Heart left ventricle (tissue), 16 donors: ENCODE measurements at places on chromosomes 6 and 20.
A peak's percentile ranks its signal among the peaks of the same experiment; 100 is the strongest.

DNA sequence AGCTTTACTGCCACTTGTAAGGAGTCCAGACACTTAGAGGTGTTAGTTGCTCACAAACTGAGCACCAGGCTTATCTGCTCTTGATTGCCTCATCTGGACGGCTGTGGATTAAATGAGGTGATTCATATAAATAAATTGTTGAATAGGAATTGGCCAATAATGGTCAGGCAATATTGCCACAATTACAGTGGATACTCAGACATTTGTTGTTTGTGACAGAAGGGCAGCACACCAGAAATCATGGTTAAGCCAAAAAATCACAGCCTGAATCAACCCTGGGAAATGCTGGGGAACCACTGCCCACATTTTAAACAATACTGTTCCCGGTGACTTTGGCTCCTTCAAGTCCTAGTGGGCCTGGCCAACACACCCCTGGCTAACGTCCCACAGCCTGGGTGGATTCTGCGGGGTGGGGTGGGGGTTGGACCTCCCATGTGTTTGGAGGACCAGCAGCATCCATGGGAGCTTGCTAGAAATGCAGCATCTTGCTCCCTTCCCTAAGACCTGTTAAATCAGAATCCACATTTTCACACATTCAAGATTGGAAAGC, 29.5 kb upstream of the SPDEF start:
- DNase-seq = no peak

- peak; percentile 68 for DNase-seq
Observed at GRCh38 chr20:728256-728944, 39.9 kb downstream of the SLC52A3 start.

DNA sequence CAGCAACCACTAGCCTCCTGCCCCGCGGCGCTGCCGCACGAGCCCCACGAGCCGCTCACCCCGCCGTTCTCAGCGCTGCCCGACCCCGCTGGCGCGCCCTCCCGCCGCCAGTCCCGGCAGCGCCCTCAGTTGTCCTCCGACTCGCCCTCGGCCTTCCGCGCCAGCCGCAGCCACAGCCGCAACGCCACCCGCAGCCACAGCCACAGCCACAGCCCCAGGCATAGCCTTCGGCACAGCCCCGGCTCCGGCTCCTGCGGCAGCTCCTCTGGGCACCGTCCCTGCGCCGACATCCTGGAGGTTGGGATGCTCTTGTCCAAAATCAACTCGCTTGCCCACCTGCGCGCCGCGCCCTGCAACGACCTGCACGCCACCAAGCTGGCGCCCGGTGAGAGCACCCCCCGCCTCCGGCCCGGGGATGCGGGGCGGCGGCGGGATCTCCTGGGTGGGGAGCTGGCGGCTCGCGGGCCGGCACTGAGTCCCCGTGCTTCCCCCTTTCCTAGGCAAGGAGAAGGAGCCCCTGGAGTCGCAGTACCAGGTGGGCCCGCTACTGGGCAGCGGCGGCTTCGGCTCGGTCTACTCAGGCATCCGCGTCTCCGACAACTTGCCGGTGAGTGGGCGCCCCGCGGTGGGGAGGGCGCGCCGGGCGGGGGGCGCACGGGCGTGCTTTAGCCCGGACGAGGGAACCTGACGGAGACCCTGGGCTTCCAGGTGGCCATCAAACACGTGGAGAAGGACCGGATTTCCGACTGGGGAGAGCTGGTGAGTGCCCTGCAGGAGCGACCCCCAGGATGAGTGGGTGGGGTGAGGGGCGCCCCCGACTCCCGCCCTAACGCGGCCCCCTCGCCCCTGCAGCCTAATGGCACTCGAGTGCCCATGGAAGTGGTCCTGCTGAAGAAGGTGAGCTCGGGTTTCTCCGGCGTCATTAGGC, 585 bp downstream of the PIM1 start:
- peak; percentile 33 for DNase-seq

DNA sequence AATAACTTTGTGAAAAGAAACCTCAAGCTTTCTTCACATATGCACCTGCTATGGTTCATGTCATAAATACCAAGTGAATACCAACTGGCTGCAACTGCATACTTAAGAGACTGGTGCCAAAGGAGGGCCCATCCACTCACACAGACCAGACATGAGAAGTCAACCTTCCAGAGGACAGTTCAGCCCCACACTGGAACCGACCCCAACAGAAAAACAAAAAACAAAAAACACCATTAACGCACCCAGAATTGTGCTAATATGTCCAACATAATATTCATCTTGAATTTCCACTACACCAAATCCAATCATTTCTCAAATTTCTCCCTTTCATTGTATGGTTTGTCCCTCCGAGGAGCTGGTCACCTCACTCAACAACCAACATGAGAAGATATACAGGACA, 42.8 kb downstream of the CHD6 start:
- no peak for DNase-seq

GRCh38 chr6:37239526-37239925, 18.0 kb upstream of the TBC1D22B start:
- DNase-seq = no peak

- DNase-seq = no peak
Observed at GRCh38 chr6:117783279-117783678, 108.0 kb downstream of the NUS1 start.

DNA sequence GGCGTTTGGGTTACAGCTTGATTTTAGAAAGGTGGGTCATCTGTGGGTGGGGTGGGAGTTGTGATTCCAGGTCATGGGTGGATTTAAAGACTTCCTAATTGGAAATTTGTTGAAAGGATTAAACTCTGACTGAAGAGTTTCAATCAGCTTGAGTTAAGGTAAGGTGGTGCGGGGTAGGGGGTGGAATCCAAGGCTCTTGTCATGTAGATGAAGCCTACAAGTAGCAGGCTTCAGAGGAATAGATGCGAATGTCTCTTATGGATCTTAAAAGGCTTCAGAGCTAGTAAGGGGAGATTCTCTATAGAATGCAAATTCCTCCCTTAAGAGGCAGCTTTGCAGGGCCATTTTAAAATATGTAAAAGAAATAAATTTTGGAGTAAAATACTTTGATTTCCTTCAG, 645.3 kb downstream of the FRK start:
- DNase-seq = no peak

- no peak for DNase-seq
Observed at GRCh38 chr20:42494290-42494689, 695.4 kb downstream of the PTPRT start.

GRCh38 chr6:32337186-32337805, 34.4 kb downstream of the TSBP1 start:
- DNase-seq = no peak

GRCh38 chr6:155207223-155207622, 56.6 kb upstream of the CLDN20 start:
- no peak for DNase-seq

DNA sequence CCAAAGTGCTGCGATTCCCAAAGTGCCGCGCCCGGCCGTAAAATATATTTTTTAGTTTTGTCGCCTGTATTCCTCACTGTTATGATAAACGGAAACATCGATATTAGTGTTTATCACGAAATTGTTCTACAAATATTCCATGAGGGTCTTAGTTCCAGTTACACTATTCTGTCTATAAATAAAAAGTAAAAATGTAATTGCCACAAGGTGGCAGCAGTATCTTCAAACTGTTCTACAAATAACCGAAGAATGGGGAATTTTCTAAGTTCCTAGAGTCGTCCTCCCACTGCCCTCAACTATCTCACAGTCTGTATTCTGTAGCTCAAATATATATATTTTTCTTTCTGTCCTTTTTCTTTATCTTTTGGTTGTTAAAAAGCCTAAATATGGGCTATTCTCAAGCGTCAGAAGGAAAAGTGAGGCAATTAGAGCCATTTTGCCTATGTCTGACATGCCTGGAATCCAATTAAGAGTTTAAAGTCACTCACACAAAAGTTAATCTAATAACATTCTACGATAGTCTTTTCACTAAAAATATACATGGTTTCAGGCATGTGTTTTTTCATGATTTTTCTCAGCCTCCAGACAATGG, 14.2 kb upstream of the FAM162B start:
- DNase-seq = no peak

DNA sequence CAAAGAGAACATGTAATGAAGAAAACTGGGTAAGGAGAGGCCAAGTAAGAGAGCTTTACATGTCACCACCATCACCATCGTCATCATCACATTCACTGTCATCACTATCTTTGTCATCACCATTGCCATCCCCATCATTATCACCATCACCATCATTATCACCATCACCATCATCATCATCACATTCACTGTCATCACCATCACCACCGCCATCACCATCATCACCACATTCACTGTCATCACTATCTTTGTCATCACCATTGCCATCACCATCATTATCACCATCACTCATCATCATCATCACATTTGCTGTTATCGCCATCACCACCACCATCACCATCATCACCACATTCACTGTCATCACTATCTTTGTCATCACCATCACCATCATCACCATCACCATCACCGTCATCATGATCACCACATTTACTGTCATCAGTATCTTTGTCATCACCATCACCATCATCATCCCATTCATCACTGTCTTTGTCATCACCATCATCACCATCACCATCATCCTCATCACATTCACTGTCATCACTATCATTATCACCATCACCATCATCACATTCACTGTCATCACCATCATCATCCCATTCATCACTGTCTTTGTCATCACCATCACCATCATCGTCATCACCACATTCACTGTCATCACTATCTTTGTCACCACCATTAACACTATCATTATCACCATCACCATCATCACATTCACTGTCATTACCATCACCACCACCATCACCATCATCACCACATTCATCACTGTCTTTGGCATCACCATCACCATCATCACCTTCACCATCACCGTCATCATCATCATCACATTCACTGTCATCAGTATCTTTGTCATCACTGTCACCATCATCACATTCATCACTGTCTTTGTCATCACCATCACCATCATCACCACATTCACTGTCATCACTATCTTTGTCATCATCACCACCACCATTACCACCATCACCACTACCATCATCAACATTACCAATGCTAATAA, 172.3 kb downstream of the ERMARD start:
- no peak for DNase-seq

DNA sequence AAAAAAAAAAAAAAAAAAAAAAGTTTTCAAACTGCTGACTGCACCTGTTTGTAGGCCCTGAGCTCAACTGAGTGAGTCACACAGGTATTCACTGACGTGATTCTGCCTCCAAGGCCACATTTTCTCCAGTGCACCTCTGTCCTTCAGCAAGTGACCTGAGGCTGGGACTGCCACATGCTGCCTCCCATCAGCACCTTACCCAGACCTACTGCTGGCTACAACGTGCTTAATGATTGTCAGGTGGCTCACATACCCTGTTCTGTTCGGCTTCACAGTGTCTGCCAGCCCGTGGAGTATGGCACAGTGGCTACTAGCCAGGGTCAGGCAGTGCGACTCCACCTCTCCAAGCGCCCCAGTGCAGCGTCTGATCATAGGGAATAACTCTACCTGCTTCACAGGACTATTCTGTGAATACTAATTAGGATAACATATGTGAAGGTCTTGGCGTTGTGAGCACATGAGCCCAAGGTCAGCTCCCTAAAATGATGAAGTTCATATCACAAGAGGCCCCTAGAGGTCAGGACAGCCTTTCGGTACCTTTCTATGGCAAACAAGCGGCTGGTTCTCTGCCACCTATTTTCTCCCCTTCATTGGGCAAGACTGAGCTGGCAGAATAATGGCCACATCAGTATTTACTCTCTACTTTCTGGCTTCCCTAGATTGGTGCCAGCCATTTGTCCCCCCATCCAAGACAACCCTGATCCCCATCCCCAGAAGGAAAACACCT, 28.1 kb downstream of the RIPOR3 start:
- no peak for DNase-seq

GRCh38 chr6:148890096-148890495, 143.3 kb downstream of the UST start:
- no peak for DNase-seq

DNA sequence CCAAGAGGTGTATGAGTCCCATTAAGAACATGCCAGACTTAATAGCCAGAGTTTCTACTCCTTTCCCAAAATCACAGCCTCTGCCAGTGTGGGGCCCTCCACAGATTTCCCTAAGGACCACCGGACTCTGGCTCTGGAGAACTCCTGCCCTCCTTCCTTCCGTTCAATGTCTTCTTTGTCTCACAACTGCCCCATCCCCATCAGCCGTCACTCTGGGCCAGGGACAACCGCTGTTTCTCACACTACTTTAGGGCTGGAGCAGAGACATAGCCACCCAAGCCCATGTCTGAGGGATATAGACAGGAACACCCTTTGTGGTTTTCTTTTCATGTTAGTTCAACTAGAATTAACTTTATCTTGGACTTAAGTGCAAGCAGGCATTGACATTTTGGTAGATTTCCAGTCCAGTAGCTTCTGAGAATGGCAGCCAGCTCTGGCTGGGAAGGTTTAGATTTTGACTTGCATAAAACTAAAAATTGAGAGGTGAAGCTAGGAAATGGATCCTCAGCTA, 6.7 kb upstream of the ACSS1 start:
- DNase-seq = peak; percentile 18

DNA sequence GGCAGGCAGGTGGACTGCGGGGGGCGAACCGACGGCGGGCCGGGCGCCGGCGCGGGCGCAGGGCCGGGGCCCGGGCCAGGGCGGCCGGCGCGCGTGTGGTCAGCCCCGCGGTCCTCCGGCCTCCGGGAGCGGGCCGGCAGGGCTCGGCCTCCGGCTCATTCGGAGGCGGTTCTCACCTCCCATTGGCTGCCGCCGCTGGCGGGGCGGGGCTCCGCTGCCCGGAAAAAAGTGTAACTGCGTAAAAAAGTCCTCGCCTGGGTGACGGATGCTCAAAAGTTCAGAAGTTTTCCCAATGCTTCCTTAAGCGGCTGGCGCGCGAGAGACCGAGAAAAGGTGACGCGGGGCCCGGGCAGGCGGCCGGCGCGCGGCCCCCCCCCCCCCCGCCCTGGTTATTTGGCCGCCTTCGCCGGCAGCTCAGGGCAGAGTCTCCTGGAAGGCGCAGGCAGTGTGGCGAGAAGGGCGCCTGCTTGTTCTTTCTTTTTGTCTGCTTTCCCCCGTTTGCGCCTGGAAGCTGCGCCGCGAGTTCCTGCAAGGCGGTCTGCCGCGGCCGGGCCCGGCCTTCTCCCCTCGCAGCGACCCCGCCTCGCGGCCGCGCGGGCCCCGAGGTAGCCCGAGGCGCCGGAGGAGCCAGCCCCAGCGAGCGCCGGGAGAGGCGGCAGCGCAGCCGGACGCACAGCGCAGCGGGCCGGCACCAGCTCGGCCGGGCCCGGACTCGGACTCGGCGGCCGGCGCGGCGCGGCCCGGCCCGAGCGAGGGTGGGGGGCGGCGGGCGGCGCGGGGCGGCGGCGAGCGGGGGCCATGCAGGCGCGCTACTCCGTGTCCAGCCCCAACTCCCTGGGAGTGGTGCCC, at the start of gene FOXC1:
TSS of gene FOXC1 (plus strand) at position 268 of the 849 bp plus-strand sequence. CDS start at position 799, 531 bp downstream.
- DNase-seq = peak; percentile 92

GRCh38 chr20:38130687-38131587, 34.1 kb downstream of the TGM2 start:
- DNase-seq = no peak

DNA sequence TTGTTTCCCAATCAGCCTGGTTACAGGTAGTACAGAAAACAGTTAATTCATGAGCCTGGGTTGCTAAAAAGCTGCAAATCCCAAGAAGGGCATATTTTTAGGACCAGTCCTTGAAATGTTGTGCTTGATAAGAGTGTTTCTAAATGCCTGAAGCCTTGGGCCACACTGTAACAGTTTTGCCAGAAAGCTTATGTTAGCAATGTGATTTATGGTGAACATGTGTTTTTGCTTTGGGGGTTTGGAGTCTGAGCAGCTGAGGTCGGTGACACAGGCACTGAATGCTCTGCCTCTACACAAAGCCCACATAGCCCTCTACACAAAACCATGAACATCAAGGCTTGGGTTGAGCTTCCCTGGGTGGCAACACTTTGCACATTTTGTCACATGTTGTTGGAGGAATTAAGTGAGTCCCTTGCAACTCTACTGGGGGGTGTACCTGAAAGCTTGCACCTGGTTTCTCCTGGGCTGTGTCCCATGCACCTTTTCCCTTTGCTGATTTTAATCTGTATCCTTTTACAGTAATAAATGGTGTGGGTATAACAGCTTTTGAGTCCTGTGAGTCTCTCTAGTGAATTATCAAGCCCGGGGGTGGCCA, 22.2 kb downstream of the AHI1 start:
- DNase-seq = no peak
